ENCODE measurements at places on chromosomes 2 and 18.
A peak's percentile ranks its signal among the peaks of the same experiment; 100 is the strongest.

DNA sequence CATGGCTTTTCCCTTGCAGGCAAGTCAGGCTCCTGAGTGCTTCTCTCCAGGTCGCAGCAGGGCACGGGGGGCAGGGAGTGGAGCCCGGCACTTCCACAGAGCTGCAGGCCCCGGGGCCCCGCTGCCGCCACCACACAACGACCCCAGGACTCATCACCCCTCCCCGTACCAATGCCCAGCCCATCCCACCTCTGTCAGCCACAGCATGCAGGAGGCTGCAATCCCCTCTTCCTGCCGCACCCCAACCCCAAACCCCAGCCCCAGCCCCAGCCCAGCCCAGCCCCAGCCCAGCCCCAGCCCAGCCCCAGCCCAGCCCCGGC, 288.0 kb downstream of the NDUFA10 start:
- no peak for DNase-seq

DNA sequence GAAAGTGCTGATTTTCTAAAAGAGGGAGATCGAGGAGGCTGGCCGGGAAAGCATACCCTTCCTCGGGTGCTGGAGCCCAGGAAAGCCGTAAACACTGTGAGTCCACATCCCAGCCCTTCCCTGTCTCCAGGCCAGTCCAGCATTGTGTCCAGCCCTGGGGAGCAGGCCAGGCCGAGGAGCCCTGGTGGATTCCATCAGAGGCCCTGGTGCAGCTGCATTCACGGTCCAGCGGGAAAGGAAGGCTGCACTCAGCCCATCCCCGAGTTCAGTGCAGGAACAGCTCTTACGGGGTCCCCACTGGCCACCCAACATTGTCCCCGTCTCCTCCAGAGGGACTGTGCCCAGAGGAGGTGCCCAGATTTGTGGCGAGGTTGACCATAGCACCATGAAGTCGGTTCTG, 218.6 kb downstream of the KLHL29 start:
- no peak for DNase-seq

DNA sequence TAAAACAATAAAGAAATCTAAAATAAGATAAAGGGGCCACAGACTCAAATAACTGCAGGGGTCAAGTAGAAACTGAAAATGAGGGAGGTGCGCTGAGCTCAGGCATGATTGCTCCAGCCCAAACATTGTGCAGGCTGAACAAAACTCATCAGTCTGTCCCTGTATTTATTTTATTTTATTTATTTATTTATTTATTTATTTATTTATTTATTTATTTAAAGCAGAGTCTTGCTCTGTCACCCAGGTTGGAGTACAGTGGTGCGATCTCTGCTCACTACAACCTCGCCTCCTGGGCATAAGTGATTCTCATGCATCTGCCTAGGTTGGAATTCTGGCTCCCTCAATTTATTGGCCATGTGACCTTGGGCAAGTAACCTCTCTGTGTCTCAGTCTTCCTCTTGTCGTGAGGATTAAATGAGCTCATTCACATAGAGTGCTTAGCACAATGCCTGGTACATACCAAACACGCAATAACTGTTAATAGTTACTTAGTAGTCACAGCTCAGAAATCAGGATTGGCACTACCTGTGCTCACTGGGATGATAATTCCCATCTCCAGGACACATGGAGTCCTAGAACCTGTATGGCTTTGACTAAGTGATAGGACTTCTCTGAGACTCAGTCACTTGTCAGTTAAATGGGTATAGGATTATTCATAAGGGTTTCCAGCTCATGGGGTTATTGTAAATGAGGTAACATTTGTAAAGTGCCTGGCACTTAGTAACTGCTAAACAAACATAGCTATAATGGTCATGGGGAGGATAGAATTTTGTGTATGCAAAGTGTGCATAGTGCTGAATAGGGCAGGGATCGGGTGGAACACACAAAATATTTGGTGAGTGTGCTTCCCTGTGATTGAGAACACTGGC, 6.0 kb downstream of the SPEG start:
- DNase-seq, result no peak

GRCh38 chr18:2534906-2535305, 36.4 kb downstream of the METTL4 start:
- DNase-seq, result no peak

- DNase-seq, result no peak
These were observed 160.7 kb downstream of the ALPK2 start for GRCh38 chr18:58468191-58468590.

DNA sequence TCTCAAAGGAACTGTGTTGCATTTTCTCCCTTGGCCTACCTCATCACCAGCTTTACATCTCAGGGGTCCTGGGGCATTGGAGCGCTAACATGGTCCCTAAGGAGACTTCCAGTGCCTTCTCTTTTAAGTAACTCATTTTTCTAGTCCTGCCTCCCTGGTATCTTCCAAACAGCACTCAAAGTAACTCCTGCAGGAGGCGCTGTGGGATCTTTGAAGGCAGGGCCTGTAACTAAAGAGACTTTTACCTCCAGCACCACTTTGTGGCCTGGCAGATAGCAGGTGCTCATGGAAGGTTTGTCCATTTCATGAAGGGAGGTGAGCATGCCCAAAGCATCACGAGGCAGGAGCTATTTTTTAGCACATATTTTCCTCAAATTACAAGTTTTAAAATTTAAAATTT, 411.0 kb upstream of the GYPC start:
- DNase-seq, result peak; percentile 11

GRCh38 chr18:28960146-28960545, 783.2 kb upstream of the CDH2 start:
- DNase-seq, result no peak

- no peak for DNase-seq
These were observed 233.8 kb upstream of the SPRED2 start for GRCh38 chr2:65666156-65666725.

DNA sequence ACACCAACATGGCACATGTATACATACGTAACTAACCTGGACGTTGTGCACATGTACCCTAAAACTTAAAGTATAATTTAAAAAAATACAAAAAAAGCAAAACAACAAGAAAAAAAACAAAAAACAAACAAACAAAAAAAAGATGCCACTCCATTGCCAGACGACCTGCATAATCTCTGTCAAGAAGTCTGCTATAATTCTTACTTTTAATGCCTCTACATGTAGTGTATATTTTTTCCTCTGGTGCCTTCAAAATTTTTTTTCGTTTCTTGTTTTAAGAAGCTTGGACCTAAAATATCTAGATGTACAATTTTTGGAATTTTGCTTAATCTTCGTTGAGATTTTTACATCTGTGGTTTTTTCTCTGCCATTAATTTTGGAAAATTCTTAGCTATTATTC, 235.6 kb upstream of the ZNF521 start:
- no peak for DNase-seq

- DNase-seq, result no peak
These were observed 303.7 kb downstream of the PTGR3 start for GRCh38 chr18:74905247-74905646.

DNA sequence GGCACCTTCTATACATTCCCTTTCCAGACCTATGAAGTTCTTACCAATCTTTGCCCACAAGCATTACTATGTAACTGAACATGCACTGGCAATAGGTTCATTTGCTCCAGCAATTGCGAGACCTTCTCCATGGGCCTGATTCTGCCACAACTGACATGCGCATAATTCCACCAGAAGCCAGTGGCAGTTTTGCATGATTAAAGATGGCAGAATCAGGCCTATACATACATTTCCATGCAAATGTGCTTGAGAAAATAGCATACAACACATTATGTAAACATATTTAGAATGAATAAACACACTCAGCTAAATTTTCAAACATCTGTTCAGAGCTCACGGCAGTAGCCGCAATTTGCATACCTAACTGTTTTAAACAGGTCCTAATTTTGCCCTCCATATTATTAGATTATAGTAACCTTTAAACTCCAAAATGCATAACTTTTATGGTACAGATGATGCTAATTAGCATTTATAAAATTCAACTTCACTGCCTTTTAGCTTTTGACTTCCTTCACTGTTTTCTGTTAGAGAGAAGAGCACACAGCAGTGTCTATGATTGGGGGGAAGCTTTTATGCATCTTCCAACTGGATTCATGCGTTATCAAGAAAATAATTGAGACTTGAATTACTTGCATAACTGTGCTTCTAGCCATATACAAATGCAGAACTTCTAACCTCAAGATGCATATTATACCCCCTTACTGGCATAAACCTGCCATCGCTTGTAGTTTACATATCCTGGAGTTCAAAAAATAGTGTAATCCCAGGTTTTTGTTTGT, 155.3 kb upstream of the CDH19 start:
- no peak for DNase-seq

DNA sequence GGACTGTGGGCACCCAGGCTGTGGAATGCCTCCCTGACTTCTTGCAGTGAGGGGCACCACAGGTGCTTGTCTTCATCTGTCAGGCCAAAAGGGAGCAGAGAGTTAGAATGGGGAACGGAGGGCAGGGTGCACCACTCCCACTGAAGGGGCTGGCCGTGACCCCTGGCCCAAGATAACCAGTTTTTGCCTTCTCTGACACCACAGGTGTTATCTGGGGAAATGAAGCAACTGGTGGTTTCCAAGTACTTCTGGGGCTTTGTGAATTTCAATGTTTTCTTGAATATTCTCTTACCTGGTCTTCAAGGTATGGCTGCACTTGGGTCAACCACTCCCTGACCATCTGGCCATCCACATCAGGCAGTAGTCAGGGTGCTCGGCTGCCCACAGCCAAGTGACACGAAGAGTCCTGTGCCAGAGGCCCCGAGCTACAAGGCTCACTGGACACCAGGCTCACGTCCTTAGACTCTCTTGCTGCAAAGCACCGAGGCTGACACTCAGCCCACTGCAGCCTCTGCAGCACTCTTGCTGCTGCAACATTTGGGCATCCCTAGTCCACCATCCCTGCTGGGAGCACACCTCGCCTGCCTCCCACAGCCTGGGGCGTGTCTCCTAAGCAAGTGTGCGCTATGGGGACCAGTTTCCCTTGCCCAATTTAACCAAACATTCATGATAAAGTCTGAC, 57.0 kb downstream of the FAM178B start:
- DNase-seq, result no peak

DNA sequence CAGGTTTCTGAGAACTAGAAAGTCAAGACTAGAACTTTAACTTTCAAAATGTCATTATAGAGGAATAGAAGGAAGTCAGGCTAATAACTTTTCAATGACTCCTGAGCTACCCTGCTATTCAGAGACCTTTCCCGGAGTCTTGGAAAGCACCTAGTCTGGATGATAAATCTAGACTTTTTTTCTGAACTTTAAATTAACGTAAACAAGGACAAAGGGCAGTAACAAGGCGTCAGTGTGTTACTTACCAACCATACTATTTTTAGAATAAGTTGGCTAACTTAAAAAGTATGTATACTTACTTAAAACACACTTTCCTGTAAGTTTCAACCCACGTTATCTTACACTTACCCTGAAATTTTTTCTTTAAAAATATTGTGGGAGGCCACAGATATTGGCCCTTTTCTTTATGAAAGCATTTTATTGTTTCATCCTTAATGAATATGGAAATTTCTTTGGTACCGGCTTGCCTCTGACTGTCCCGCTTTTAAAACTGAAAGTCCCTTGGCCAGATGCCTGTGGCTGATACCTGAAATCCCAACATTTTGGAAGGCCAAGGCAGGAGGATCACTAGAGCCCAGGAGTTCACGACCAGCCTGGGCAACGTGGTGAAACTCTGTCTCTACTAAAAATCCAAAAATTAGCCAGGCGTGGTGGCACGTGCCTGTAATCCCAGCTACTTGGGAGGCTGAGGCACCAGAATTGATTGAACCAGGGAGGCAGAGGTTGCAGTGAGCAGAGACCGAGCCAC, 9.7 kb downstream of the PMAIP1 start:
- no peak for DNase-seq

DNA sequence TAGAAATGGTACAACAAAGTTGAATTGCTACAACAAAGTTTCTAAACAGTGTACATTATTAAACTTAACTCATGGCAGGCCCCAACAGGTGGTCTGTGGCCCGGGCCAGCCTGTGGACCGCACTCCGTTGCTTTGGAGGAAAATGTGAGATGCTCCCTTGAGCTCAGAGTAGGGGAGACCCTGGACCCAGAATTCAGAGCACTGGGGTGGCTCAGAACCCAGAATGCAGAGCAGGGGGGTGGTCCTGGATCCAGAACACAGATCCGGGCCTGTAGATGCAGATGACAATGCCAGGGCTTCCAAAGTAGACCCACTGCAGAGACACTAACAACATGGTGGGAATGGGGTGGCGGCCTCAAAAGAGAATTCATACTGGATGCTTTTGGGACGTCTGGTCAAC, 311.0 kb downstream of the NDUFA10 start:
- DNase-seq, result no peak

- DNase-seq, result no peak
These were observed 35.8 kb upstream of the DYSF start for GRCh38 chr2:71417300-71418202.

GRCh38 chr2:224264259-224264658, 137.6 kb downstream of the FAM124B start:
- DNase-seq, result no peak

DNA sequence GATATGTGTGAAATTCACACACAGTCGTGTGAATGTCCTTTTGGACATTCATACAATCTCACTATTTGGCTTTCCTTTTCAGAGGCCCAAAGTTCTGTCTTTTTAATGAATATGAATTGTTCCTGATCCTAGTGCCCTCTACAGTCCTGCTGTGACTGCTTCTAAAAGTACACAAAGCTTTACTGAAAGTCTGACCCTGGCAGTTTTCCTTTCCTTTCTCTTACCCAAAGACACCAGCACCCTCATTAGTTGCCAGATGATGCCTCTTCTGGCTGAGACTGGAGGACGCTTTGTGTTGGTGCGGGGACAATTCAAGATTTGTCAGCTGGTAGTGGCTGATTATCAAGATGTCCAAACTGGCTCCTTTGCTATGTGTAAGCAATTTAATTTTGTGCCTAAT, 81.8 kb upstream of the CDCA7 start:
- no peak for DNase-seq

DNA sequence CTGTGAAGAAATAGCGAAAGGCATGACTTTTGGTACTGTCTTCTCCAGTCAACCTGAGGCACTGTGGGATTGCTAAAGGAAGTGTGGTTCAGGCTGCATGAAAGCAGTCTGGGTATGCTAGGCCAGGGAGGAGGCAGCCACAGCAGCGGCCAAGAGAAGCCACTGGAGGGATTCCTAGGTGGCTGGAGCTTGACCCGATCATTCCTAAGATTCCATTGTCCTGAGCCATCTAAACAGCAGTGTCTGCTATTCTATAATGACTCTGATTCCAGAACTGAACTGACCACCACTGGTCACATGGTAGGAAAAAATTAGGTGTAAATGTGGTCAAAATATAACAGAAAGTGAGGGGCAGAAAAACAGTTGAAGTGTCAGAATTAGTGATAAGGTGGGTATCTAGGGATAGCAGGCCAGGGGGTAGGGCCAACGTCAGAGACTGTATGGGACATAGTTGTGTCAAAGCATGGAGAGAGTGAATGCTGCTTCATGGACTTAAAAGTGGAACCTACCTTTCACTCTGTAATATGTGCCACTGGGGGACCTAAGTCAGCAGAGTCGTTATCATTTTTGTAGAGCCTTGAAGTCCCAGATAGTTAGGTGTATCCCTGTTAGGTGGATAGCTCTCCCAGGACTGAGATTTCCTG, 204.6 kb downstream of the CTNNA2 start:
- no peak for DNase-seq

GRCh38 chr18:26868968-26869586, 3.6 kb upstream of the AQP4 start:
- no peak for DNase-seq

Measured in stimulated activated CD8-positive, alpha-beta memory T cell treated with anti-CD3 and anti-CD28 coated beads, Interleukin-15, amount 100 ng/mL, for 48 hours (primary cell).